Cerebellar cortex (tissue), 1 donor: ENCODE measurements at places on chromosomes 5 and 9.

DNA sequence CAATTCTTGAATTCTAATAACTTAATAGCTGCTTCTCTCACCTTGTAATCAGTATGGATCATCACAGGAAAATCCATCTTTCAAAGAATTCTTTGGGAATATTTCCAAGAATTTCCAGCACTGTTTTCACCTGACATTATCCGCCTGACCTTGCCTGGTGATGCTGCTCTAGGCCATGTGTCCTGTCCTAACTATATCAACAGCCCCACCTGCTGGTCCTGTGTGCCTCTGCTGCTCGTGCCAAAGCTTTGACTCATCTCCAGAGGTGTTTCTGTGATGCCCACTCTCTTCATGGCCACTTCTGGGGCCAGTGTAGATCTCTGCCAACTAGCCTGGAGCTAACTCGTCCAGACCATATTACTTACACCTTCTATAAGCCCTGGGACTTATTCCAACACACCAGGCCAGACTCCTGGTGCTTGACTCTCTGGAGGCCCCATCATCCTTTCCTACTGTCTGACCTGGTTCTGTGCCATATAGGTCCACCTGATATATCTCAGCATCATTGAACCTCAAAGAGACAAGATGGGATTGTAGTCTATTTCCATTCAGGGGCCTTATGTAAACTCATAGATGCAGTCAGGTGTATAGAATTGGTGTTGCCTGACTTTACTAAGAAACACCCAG, 67.5 kb upstream of the CKMT2 start:
- peak; percentile 49 for DNase-seq

- DNase-seq: no peak
These were observed 77.1 kb upstream of the SUSD1 start for GRCh38 chr9:112252194-112252593.

DNA sequence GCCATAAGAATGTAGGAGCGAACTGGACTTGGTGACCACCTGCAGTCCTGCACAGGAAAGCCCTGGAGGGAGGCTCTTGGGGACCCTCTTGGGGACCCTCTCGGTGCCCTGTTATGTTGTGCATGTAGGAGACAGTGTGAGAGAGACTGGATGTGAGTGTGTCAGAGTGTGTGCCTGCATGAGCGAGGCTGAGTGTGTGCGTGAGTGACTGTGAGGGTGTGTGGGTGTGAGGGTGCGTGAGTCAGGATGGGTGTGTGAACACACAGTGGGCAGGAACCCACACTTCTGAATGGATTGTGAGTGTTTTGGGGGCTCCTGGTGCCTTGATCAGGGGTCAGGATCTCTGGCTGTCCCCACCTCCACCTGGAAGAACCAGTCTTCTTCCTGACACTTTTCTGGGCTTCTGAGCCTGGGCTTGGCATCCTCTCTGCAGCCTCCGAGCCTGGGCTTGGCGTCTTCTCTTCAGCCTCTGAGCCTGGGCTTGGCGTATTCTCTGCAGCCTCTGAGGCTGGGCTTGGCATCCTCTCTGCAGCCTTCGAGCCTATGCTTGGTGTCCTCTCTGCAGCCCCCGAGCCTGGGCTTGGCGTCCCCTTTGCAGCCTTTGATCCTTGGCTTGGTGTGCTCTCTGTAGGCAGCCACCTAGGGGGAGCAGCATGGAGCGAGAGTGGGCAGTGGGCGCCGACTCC, 25.6 kb upstream of the ANKRD33B start:
- no peak for DNase-seq

DNA sequence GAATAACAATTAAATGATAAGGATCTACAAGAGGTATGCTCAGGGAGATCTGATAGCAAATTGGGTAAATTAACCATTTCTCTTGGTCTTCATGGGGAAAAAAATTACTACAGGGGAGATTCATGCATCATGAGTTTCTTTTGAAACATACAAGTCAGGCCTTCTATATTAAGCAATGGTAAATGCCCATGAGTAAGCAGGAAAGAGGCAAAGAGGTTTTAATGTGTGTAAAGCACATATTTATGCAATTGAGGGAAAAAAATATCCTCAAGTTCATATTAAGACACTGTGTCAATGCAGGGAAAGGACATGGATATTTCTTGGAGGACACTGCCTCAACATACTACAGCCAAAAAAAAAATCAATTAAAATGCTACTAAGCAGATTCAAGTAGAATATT, 73.4 kb upstream of the NR4A3 start:
- DNase-seq: no peak

GRCh38 chr9:93126825-93127368, 7.2 kb downstream of the NINJ1 start:
- no peak for DNase-seq

DNA sequence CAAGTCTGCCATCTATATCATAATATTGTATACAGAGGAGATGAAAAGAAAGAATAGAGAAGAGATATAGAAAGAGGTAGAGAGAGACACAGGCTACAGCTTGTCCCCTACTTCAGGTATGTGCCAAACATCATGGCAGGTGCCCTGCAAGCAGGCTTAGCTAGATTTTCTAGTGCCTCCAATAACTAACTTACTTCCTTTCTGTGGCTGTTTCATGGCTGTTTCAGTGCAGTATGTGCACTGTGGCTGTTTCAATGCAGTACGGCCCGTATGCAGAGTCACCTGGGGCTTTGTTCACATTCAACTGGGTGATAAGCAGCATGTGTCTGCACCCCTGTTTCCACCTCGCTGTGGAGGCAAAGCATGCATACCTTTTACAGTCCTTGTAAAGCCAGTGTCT, 327.2 kb downstream of the NTRK2 start:
- DNase-seq: no peak

GRCh38 chr9:121380846-121381245, 10.8 kb upstream of the STOM start:
- DNase-seq: no peak

DNA sequence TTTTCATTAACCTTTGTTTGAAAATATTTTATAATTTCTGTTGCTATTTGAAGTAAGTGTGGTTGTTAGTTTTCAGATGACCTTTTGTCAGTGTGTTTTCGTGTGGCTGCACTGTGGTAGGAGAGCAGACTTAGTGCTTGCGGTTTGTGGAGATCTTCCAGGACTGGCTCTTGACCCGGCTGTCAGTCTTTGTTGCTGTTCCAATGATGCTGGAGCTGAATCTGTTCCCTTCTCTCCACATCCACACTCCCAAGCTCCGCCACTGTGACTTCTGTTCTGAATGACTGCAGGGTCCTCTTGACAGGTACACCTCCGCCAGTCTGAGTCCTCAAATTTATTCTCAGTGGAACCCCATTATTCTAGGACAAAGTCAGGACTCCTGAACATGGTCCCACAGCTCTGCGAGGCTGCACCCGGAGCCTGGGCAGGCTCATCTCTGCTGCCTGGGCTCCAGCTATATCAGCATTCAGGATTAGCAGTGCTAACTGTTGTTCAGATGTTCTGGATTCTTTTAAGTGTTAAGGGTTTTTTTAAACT, 126.0 kb downstream of the WNK2 start:
- peak; percentile 17 for DNase-seq

DNA sequence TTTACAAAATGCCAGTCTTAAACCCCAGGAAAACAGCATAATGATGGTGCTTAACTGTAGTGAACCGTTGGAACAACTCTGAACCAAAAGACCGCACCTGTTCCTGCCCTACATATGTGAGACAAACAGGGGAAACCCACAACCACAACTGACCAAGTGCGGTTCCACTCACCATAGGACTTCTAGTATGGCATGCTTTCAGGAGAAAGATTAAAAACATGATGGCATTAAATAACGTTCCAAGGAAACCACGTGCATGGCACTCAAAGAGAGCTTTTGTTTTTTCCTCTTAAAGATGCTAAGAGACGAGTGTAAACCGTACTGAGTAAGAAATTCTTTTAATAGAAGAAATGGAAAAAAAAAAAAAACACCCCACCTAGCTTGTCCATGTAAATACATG, 119.8 kb downstream of the SSBP2 start:
- DNase-seq: no peak
